ENCODE measurements at places on chromosomes 6 and 20.

- DNase-seq: no peak
These were observed 4.6 kb downstream of the DDR1 start for GRCh38 chr6:30888816-30889495.

GRCh38 chr6:90068264-90068663, 174.0 kb downstream of the GJA10 start:
- DNase-seq: no peak

DNA sequence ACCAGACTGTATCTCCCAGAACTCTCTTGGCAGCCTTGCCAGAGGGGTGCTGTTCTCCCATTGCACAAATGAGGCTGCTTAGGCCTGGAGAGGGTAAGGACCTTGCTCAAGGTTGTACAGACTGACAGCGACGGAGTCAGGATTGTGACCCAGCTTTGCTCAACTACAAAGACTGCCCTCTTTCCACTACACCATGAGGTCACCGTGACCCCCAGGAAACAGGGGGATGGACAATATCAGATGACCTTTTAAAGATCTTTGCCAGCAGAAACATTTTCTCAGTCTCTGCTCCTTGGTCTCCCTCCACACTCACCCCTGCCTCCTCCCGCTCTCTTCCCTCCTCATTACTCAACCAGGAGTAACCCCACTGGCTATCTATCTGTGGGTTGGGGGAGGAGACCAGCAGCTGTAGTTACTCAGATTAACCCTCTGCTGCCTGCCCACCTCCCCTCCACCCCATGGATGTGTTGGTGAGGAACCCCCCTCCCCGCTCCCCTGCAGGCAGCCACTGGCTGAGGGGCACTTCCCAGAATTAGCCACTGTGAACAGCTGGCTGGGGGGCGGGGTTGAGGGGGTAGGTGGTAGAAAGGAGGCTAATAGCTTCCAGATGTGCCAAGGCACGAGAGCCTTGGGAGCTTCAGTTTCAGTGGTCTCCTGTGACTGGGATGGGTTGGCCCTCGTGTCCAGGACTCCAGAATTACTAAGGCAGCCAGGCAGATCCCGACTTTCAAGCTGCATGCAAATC, 26.9 kb upstream of the MRPS18A start:
- DNase-seq: no peak

DNA sequence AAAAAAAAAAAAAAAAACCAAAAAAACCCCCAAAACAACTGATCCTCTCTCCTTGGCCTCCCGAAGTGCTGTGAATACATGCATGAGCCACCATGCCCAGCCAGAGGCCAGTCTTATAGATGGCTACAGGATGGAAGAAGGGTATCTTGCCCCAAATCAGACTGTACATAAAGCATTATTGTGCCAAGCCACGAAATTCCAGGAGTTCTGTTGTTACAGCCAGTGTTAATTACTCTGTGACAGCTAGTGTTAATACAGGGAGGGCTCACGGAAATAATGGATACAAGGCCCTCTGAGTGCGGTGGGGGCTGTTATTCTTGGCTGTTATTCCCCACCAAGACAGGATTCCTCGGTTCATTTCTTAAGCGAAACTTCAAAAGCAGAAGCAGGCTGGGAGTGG, 1.4 kb upstream of the CLPSL2 start:
- no peak for DNase-seq

- no peak for DNase-seq
These were observed 23.2 kb downstream of the GLYATL3 start for GRCh38 chr6:49522710-49523593.

DNA sequence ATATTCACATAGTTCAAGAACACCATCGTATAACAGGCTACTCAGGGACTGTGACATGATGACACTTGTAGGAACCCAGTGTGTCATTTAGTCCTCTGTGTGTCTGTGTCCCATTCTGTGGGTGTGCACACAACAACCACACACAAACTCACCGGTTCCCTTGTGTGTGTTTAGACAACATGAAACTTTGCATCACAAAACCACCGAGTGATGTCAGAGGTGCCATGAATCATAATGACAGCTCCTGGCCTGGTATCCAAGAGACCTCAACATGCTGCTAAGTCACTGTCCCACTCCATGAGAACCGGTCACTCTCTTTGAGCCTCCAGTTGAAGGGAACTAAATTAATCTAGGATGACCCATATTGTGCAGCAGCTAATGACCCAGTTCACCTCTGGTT, 421.3 kb downstream of the PREX1 start:
- no peak for DNase-seq

DNA sequence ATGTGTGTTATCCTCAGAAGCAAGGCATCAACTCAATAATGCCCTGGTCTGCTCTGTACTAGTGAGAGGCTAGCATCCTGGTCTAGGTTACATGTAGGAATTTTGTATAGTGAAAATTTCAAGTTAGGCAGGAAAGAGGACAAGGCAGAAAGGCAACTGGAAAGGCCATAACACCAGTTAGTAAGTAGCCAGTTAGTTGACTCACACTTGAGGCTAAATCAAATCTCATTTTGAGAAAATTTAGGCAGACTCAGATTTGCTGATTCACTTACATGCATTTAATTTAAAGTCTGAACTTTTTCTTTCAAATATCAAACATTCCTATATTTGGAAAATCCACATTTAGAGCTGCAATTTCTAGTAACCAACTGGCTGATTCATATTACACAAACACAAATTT, 184.5 kb upstream of the TCF21 start:
- no peak for DNase-seq

DNA sequence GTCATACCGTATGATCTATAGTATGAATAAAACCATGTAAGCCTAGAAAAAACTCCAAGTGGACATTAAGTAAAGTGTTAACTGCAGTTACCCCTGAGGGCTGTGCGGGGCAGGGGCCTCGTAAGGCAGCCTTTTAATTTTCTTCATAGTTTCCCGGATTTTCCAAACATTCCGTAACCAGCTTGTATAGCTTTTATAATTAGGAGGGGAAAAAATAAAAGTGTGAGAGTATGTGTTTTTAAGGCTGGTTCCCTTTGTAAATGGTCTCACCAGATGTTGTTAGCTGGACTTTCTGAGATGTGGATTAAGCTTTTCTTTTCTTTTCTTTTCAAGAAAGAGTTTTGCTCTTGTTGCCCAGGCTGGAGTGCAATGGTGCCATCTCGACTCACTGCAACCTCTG, 7.0 kb downstream of the KIAA1755 start:
- no peak for DNase-seq

DNA sequence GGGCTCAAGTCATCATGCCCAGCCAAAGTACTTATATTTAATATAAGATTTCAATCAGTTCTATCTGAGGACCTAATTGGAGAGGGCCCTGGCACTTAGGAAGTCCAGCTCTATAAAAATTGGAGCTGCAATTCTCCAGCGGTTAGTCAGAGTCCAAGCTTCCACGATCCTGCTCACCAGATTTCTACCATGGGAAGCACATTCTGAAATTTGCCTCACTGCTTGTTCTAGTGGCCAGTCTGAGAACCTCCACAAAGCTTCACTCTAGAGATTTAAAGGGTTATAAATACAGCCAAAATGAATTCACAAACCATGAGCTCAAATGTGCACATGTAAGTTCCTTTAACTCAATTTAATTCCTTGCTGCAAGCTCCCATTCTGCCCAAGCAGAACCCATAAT, 33.5 kb downstream of the PNLDC1 start:
- DNase-seq: no peak

GRCh38 chr20:13029687-13030375, 21.1 kb downstream of the SPTLC3 start:
- DNase-seq: no peak

- DNase-seq: no peak
These were observed 522.7 kb upstream of the CDH4 start for GRCh38 chr20:60729135-60729900.

DNA sequence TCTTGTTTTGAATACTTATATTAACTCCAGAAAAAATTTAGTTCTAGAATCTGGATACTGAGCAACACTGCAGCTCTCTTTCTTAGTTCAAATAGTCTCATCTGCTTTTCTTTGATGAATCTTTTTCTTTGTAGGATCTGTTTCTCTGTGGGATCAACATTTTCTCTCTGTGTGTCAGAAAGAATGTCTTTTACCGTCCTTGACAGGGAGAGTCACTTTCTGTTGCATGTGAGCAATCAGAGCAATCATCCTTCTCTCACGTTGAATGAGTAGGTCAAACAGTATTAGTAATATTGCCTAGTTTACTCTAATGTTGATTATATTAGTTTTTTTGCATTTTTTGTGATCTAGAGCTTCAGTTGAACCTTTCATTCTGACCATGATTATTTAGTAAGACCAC, 130.9 kb downstream of the TRMT11 start:
- DNase-seq: no peak

DNA sequence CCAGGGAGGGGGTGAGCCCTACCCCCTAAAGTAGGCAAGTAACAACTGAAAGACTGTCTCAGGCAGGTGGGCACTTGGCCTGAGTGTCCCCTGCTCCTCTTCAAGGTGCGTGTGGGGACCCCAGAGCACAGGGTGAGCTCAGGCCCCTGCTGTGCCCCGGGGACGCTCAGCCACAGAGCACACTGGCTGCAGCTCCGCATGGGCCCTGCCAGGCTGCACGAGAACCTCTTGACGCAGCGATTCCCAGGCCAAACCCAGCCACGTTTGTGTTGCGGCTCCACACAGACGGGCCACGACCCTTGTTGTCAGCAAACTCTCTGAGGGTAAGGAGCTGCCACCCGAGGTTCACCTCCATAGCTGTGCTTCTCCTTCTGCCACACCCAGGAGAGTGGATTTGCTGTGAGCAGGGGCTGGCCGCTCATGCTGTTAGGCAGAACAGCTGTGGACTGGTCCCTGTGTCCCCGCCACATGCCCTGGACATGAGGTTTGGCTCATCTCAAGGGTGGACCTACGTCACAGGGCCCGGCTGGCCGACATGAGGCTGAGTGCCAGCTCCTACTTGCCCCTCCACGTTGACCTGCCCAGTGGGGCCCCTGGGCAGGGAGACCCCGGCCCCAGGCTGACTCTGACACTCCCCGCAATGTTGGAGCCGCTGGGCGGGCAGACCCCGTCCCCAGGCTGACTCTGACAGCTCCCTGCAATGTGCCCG, 29.7 kb upstream of the GATA5 start:
- DNase-seq: no peak

DNA sequence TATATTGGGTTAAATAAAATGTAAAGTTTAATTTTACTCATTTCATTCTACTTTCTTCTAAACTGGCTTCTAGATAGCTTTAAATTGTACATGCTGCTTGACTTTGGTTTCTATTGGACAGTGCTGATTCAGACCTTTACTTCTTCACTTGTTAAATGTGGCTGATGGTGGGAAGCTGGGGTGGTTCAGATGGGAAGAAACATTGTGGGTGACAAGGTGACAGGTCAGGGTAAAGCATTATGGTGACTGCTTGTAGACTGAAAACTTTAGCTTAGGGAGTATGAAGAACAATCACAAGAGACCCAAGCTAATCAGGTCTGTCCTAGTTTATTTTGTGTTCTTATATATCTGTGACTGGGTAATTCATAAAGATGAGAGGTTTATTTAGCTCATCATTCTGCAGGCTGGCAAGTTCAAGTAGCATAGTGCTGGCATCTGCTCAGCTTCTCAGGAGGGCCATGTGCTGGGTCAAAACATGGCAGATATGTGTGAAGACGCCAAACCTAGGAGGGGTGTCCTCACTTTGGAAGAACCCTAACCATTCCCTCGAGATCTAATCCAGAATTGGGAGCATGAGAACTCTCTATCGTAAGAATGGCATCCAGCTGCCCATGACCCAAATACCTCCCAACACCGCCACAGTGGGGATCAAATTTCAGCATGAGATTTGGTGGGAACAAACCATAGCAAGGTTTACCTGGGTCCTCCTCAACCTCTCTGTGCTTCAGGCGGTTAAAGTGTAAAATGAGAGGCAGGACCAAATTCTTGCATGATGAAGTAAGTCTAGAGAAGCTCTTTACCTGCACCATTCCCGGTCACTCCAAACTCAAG, 102.8 kb downstream of the FYN start:
- DNase-seq: no peak

DNA sequence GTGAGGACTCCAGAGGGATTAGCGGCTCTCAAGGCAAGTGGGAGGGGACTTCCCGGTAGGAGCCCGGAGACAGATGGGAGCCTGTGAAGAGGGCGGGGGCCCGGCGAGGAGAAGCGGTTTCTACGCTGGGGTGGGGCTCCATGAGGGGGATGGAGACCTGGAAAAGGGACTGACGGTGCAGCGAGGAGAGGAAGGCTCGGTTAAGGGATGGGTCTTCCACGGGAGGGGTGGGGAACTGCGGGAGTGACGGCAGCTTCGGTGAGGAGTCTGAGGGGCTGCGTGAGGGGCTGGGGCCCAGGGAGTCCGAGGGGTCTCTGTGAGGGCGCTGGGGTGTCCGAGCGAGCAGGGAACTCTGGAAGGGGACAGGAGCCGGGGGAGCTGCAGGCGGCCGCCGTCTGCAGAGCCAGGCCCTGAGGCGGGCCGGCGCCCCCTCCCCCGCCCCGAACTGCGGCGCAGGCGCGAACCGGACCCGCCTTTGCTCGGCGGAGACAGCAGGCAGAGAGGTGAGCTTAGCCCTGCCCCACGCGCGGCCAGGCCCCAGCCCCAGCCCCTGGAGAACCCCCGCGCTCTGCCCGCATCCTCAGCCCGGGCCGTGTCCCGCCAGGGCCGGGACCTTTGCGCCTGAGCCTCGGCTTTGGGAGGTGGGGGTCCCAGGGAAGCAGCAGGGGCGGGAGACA, at the start of gene NRSN2:
NRSN2 (plus strand) TSS at position 472 of the 677 bp plus-strand sequence. CDS start 2,533 bp downstream, outside the sequence.
- DNase-seq: peak; percentile 40

DNA sequence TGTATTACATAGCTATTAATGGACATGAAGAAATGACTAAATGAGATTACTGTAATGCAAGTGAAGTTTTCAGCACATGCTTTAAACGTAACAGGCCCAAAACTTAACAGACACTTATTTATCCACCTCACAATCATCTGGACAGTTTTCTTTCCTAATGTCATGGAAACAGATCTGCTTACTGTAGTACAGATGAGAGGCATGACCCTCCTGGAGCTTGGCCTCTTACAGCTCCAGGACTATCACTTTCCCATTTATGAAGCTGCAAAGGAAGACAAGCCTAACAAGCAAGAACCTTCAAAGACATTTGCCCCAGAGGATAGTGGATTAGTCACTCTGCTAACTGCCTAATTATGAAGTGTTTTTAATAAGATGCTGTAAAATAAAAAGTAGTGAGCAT, 419.3 kb downstream of the PHF3 start:
- DNase-seq: no peak

- no peak for DNase-seq
These were observed 26.4 kb upstream of the RFPL4B start for GRCh38 chr6:112320561-112321318.

GRCh38 chr20:4667371-4667773, 54.3 kb upstream of the PRND start:
- DNase-seq: no peak

DNA sequence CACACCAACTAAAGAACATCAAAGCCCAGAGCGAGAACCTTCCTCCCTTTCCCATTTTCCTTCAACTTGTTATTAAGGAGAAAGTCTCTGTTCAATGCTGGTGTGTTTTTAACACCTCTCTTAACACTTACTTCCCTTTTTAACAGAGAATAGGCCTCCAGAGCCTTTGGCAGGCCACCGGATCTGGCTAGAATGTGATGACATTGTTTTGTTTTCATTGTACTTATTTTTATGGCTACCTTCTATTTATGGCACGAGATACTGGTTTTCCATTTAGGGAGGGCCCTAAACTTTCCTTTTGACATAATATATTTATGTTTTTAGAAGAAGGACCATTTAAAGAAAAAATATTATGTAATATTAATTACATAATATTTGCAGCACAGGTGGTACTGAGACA, 21.6 kb downstream of the TCF15 start:
- no peak for DNase-seq

GRCh38 chr6:18501663-18502013, 114.5 kb downstream of the RNF144B start:
- no peak for DNase-seq

Measured in GM18507 (cell line).